ENCODE measurements at places on chromosomes 12 and 14.
A peak's percentile ranks its signal among the peaks of the same experiment; 100 is the strongest.

- no peak for DNase-seq
These were observed 85.1 kb upstream of the ARHGAP5 start for GRCh38 chr14:31992011-31992447.

- no peak for DNase-seq
These were observed 132.3 kb downstream of the RIMBP2 start for GRCh38 chr12:130583800-130584199.

DNA sequence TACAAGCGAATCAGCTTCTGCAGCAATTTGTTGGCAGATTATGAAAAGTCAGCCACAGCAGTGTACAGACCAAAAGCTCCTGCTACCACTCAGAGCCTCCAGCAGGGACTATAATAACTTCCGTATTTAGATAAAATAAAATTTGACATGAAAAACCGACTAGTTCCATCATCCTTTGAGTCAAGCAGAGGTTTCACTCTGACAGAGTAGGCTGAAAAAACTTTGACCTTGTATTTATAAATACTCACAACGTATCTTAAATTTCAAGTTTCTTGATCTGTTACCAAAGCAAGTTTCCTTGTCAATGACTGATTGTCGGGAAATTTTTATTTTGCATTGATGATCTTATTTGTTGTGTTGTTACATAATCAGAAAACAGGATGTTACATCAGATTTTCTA lies 283.4 kb downstream of the DAD1 start:
- DNase-seq, result no peak

DNA sequence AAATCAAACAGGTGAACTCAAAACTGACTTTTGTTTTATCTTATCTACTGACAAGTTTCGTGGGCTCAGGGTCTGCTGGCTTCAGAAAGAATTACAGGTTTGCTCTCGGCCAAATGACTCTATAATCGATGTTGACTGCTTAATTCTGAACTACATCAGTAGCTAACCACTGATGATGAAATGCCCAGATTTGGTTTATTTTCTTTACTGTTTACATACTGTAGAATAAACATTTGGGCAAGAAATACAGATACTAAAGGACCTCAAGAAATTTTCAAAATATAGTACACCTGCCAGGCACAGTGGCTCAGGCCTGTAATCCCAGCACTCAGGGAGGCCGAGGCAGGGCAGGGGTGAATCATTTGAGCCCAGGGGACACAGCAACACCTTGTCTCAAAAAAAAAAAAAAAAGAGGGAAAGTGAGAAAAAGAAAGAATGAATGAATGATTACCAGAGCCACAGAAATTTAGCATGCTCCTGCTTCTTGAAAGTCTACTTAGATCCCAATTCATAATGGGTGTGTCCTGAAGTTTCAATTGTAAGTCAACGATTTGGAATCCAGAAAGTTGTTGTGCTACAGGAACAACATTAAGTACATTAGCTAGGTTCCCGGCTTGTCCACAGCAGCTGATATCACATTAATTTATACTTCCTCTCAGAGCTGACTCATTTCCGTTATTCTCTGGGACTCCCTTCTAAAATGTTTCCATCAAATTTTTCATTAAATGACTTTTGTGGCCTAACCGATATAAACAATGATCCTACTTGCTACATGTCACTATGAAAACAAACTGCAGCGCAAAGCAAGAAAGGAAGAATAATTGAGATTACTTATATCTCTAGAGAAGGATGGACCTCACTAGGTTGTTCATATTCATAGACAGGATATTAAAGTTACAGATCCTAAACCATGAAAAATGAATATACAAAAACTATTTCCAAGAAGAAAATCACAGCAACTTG lies 134.3 kb downstream of the MED13L start:
- DNase-seq, result peak; percentile 18

GRCh38 chr14:33229269-33229929 lies 290.7 kb downstream of the NPAS3 start:
- DNase-seq, result no peak

DNA sequence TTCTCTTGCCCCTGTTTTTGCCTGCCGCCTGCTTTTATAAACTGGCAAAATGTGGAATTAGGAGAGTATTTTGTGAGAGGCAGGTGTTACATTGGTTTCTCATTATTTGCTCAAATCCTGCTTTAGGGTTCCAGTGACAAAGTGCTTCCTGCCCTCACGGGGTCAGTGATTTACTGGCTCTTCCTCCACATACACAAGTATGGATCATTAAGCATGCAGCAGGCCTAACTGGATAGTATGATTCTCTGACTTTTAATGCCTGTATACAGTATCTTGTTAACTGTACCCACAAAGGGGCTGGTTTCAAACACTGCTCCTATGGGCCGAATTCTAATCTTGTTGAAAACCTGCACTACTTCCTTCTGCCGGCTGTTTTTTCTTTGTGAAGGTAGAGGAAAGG lies 63.2 kb downstream of the PTCSC3 start:
- DNase-seq, result no peak

GRCh38 chr14:21037156-21037555 lies 2.5 kb upstream of the RNASE13 start:
- DNase-seq, result no peak

DNA sequence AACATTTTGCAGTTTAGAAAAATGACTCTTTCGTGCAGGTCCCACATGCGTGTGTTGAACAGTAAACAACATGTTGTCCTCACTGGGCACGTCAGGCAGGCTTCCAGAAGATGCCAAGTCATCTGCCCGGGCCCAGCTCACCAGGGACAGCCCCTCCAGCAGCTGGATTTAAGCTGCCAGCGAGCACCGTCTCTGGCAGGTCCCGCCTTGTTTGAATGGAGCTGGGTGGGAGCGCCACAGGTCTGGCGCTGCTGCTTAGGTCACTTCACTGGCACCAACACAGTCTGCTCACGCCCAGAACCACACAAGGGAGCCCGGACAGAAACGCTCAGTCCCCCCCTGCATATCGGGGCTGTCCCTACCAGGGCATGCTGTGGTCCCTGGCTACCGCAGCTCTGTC lies 33.1 kb upstream of the MMP17 start:
- DNase-seq, result no peak

- no peak for DNase-seq
These were observed 2.7 kb downstream of the PCNX4 start for GRCh38 chr14:60094306-60094897.

DNA sequence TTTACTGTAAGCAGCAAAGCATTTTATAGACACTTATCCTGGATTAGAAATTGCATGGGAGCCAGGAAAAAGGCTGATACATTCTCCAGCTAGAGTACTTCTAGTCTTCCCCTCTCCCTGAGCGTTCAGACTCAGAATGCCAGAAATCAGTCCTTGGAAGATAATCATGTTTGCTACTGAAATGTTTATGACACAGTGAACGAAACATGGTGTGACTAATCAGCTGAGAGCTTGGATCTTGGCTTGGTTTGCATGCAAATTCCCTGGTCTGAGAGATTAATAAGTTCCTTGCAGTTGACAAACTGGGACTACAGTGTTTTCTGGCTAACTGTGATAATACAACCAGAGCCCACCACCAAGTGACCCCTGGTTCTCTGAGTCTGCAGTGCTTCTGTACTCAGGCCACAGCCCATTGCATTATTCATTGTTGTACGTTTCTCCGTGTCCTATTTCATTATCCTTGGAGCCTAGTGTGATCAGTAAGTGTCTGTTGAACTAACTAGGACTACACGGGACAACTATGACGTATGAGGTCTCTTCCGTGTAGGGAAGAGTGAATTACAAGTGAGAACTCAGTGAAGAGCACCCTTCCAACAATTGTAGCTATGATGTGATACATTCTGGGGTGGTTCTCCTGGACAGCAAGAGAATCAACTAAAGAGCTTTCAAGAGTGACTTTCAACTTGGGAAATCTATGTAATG lies 34.6 kb upstream of the EVL start:
- DNase-seq, result no peak

DNA sequence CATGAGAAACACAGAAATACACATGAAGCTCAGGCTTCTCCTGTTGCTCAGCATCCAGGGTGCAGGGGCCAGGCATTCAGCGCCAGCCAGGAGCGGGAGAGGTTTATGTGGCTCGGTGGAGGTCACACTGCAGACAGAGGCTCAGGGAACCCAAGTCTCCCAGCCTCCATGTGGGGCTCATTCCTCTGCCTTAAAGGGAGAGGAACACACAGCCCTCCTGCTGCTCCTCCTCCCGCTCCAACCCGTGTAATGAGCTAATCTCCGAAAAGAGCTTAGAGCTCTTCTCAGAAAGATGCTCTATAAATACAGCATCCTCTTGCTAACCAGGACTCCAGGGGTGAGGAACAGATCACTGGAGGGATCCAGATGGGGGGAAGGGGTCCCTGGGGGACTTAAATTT lies 28.2 kb downstream of the FGF6 start:
- DNase-seq, result no peak

- DNase-seq, result no peak
These were observed 51.4 kb downstream of the WASHC3 start for GRCh38 chr12:102010265-102010994.

- no peak for DNase-seq
These were observed 9.0 kb upstream of the HOXC6 start for GRCh38 chr12:54019091-54019811.

DNA sequence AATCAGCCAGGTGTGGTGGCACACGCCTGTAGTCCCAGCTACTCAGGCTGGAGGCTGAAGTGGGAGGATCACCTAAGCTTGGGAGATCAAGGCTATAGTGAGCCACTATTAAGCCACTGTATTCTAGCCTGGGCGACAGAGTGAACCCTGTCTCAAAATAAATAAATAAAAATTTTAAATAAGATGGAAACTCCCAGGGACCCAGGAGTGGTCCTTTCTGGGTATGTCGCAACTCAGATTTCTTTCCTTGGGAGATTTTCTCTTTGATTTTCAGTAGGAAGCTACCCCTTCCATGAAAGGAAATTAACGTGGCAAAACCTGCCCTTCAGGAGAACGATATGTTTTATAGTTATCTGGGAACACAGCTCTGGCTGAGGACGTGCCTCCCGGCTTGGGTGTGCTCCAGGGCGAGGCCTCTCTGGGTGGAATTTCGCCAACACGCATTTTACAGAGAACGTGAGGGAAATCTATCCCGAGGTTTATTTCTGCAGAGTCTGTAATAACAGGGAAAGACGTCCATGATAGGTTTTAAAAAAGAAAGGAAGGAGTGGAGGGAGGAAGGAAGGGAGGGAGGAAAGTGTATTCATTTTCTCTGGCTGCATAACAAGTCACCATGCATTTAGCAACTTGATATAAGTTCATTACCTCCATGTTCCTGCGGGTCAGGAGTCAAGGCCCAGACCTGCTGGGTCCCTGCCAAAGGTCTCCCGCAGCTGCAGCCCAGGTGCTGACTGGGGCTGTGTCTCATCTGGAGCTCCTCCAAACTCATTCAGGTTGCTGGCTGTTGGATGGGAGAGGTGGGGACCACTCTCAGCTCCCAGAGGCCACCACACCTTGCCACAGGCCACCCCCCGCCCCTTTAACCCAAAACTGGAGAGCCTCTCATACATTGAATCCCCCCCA lies 80.6 kb upstream of the GSC start:
- DNase-seq, result no peak

DNA sequence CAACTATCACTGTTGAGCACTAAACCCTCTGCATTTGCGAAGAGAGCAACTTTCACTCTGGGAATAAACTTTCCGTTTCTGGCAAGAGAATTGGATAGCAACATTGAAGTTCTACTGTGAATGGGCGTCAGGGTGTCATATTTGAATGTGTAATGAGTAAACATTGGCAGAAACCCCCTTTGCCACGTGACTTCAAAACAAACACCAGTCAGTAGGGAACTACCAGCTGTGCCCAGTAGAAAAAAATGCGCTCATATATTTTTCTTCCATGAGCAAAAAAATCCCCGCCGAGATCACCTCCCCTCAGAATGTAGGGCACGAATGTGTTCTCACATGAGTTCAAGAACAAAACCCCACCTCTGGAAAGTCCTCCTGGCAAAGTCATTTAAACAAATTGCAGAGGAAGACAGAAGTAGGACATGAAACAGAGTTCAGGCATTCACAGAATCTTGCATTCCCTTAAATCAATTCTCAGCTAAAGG lies 80.6 kb downstream of the BTG1 start:
- peak; percentile 67 for DNase-seq

DNA sequence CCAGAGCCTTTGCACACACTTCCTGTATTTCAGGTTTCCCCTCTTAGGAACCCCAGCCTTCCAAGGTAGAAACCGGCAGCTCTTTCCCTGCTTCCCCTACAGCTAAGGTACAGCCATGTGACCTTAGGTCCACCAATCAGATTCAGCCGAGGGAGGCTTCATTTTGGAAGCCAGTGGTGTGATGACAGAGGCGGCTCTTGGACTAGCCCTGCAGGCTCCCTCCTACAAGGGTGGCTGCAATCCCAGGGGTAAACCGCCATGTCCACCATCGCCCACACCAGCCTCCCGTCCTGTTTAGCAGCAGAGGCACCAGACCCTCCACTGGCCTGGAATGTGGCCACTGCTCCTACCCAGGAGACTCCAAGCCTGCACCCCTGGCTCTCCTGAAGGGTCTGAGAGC lies 65.6 kb downstream of the SERPINA3 start:
- DNase-seq, result no peak

DNA sequence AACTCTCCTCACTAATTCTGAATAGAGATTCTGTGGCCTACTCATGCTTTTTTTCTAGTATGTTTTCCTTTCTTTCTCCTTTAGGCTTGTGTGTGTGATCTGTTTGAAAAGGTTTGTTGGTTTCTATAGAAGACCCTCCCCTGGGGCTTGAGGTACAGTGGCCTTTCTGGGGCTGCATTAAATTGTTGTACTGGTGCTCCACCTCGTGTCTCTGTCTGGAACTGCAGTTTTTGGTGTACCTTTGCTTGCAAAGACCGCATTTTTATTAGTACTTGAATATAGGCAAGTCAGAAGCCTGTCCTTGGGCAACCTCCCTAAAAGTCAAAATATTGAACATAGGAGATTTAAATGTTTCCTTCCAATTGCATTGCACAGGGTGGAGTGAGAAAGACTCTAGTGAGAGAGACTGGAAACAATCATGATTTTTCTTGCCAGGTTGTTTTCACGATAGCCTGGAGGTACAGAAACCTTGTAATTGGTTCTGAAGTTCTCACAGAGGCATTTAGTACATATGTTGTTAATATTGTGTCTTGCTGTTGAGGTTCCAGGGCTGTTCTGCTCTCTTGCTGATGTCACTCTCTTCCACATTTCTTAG lies 39.0 kb downstream of the SLCO1B1 start:
- peak; percentile 10 for DNase-seq

- DNase-seq, result no peak
These were observed 7.3 kb upstream of the CS start for GRCh38 chr12:56307221-56307965.

- no peak for DNase-seq
These were observed 4.4 kb downstream of the LGALS3 start for GRCh38 chr14:55133416-55133815.

Data from CD4-positive, alpha-beta T cell treated with Interleukin-15 for 4 hours (primary cell).